ENCODE measurements at places on chromosomes 5 and 9.
A peak's percentile ranks its signal among the peaks of the same experiment; 100 is the strongest.

DNA sequence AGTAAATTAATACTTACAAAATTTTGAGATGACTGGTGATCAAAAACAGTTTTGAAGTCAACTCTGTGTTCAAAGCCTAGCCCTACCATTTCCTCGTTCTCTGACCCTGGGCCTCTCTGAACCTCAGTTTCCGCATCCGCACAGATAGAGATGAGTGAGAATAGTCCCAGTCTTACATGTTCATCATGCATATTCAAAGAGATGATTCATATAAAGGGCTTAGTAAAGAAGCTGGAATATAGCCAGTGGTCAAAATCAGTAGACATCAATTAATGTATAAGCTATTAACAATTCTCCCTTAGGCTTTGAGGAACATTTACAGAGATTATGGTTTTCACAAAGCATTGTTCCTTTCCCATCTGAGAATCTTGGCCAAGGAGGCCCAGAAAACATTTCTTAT, 250.6 kb downstream of the SPOCK1 start:
- DNase-seq: no peak

DNA sequence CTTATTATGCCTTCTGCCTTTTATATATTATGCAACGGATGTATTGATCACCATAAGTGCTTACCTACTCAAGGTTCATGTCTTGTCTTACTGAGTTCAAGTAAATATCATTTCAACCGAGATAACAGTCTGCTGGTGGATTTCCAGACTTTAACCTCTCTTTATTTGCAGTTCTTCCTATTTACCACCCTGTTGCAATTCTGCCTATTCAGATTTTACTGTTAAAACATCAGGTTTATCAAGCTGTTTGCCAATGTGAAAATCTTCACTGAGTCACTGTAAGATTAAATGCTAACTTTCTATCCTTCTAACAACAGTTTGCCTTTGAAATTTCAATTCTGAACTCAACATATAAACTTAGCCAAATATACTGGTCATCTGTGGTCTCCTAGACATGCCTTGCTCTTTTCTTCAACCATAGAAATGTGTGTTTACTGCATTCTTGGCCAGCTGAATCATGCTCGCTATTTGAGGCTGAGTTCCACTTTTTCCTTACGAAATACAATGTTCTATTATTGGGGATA, 471.7 kb upstream of the RORB start:
- DNase-seq: no peak

GRCh38 chr9:113988385-113989016, 89.6 kb downstream of the AMBP start:
- DNase-seq: no peak

DNA sequence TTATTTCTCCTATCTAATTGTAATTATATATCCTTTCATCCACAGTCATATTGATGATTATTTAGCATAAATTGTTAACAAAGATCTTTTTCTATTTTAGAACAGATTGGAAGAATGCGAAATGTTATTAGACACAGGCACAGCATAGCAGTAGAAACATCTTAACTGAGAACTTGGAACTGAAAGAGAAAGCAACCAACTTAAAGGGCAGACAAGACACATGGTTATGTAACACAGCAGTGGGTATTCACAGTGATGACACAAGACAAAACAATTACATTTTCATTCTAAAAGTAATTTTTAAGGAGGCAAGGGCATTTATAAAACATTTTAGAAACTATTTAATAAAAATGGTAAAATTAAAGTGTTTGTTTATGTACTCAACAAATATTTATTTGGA, 57.7 kb upstream of the MEF2C start:
- DNase-seq: no peak

DNA sequence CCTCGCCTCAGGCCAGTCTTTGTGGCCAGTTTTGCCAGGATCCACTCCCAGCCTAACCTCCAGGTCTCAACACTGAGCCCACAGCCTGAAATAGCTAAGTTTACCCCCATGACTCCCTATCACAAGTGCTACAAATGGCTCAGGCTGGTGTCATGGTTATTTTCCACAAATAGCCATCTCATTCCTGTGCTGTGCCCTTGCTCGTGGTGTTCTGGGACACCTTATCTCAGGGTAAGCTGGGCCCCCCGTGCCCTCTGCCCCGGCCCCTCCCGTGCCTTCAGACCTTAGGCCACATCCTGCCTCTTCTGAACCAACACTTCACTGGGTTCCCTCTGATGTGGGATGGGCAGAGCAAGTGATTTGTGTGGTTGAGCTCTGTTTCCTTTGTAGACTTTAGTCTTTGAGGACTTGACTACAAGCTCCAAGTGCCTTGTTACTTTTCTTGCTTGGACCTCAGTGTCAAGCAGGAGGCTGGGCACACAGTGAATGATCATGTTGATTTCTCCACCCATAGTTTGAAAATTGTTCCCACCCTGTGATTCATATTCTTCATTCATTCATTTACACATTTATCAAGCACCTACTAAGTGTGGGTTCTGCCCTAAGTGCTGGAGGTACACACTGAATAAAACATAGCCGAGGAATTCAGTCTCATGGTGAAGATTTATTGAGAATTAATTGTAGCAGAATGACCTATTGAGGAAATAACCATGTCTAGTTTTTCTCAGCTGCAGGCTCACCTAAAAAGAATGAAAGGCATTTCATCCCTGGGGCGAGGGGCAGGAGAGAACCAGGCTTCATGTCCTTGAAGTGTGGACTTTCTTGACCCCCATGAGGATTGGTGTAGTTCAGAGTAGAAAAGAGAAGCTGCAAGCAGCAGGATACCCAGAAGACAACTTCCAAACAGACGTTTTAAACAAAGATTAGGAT, 84.5 kb upstream of the CTNNA1 start:
- no peak for DNase-seq

DNA sequence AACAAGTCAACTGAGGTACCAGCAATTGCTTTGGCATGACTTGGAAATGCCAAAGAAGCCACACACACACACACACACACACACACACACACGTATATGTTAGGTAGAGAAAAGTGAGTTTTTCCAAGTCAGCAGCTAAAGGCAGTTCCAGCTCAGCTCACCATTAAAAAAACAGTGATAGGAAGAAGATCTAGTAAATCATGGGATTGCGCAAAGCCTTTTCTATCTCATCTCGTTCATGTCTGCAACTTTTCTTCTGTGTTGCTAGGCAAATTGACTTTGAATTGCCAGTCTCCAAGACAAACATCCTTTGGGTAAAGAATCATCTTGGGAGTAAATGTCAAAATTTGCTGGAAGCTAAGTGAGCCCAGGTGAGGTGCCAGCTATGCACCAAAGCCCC, 500.1 kb downstream of the ENC1 start:
- DNase-seq: no peak

- DNase-seq: no peak
Observed at GRCh38 chr9:69265891-69266290, 59.1 kb upstream of the ENTREP1 start.

- DNase-seq: no peak
Observed at GRCh38 chr5:124981901-124982300, 235.5 kb upstream of the ZNF608 start.

- no peak for DNase-seq
Observed at GRCh38 chr5:82828211-82828610, 249.0 kb downstream of the TMEM167A start.

DNA sequence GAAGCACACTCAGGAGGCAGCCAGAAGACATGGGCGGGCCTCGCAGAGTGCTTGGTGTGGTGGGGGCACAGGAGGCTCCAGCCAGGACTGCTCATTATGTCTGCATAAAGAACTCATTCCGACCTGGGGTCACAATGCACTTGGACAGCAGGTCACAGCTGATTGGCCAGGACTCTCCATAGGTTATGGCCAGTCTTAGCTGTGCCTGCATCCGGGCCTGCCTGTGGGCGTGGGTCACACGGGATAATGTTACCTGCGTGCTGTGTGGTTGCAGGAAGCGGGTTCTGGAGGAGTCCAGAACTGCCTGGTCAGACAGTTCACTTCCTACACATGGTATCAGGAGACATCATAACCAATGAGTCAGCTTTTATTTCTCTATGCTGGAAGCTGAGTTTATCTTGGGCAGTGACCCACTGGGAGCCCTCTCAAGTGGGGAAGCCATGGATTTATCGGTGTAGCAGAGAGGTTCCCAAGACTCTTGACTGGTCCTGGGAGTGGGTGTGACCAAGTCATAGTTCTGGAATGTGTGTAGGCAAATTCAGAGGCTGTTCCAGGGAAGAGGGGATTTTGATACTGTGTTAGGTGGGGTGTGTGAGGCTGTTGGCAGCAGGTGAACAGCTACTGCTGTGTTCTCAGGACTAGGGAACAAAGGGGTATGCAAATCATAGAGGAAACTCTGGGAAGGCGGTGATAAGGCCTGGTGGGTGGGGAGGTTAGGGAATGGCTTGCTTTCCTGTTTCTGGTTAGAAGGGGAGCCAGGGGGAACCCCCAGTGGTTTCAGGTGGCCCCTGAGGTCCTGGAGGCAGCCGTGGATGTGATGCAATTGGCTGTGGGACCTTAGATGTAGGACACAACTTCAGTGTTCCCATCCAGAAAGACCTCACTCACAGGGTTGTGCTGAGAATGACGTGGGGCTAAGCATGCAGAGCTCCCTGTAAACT, 51.3 kb downstream of the ARHGEF37 start:
- peak; percentile 65 for DNase-seq

- peak; percentile 41 for DNase-seq
Observed at GRCh38 chr9:95874989-95875304, 544 bp upstream of the ERCC6L2 start.

DNA sequence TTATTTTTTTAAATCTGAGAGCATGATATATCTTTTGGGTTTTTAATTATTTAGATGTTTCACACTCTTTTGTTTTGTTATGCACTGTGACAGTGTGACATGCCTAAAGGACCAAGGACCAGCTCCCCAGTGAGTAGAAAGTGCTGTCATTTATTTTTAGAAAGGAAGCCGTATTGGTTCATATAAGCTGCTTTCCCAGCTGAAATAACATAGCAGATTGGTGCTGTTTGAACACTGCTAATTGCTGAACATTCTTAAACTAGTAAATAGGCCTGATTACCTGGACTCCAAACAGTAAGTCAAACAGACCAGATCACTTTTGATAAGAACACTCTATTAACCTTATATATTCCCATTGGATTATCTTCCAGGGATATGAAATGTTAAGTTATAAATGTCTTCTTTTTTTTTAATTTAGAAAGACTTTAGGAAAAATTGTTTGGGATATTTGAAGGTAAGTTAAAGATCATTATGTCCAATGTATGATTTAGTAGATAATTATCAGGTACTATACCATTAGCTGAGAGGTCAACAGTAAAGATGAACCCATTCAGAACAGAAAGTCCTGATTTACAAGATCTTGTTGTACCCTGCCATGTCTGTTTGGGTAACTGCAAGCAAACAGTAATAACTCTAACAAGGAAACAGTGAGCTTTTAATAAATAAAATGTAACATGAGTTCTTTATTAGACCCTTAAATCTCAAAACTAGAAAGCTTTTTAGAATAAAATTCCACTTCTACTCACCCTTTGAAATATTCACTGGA, 27.8 kb upstream of the ELL2 start:
- DNase-seq: no peak

GRCh38 chr9:35258660-35259474, 97.1 kb downstream of the UNC13B start:
- peak; percentile 59 for DNase-seq

DNA sequence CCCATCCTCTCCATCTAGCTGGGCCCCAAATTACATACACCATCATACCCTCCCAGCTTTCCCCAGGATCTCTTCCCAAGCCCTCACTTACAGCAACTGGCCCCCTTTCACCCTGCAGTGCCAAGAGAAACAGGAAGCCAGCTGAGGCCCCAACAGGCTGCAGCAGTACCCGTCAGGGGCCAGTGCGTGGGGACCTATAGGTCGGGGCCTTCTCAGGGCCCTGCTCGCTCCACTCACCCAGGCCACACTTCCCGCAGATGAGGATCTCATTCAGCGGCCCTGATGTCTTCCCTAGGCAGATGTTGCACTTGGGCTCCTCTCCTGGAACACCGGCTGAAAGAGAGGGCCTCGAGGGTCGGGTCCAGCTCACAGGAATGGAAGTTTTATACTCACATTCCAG, 6.8 kb downstream of the PHF19 start:
- no peak for DNase-seq

DNA sequence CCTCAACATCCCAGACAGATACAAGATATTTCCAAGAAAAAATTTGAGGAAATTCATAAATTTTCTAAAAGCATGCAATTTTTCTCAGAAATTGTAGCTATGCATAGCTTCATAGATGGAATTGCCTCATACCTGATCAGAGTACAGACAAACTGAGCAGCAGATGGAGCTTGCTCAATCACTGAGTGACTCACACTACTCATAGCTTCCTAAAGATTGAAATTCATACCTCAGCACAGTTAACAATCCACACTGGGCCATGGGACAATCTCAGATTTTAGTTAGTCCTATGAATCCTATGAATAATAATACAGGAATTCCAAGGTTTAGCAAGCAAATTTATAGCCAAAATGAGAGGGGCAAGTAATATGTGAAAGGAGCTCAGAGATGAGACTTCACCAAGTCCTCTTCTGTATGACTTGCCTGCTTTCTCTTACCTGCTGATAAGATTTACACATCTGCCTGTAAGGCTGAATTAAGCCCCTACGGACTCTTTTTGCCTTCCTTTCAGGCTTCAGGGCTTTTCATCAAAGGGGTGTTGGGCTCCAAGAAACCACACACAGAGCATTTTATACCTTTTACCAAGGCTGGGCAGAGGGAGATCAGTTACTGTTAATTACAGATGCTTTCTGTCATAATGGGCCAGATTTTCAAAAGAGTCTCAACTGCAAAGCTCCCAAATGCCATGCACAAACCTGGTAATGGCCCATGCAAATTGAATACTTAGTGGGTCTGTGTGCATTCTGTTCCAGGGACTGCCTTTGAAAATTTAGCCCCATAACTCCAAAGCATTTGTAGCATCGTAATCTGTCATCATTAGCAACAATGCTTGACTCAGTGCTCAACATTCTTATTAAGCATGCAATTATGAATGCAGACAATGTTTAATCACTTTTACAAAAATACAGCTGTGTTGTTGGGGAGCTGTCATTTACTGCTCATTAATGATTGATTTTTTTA, 439.3 kb downstream of the DTWD2 start:
- no peak for DNase-seq

All from hematopoietic multipotent progenitor cell treated with erythropoietin and hydrocortisone succinate and interleukin-3 and kit ligand, for 17 days (in vitro differentiated cells).